ENCODE measurements at places on chromosomes 1 and 21.

- no peak for DNase-seq
Observed at GRCh38 chr1:113415310-113416070, 25.2 kb downstream of the MAGI3 start.

GRCh38 chr21:34617753-34618339, 2.9 kb upstream of the RCAN1 start:
- DNase-seq: no peak

- no peak for DNase-seq
Observed at GRCh38 chr21:28393279-28393678, 599.4 kb downstream of the LTN1 start.

DNA sequence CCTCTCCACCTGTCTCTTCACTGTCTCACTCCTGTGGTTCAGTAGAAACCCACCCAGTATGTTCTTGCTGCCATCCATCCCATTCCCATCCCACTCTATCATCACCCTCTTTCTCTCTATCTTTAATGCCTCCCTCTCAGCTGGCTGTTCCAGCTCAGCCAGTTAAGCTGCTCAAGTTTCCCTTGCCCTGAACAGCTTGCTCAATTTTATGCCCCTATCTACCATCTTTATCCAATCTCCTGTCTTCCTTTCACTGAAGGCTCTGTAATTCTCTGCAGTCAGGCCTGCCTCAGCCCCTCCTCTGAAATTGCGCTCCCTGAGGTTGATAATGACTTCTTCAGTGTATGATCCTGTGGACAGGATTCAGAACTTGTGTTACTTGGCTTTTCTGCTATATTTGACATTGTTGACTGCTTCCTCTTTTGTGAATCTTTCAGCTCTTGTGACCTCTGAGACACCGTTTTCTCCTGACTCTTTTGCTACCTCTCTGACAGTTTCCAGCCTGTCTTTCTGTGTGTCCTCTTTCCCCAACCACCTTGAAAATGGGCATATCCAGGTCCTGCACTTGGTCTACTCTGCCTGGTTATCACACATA, 13.9 kb upstream of the BCAR3 start:
- DNase-seq: no peak

GRCh38 chr21:43884012-43884860, 19.2 kb downstream of the AGPAT3 start:
- no peak for DNase-seq

- DNase-seq: no peak
Observed at GRCh38 chr1:25615172-25615541, 1.4 kb upstream of the MAN1C1 start.

- no peak for DNase-seq
Observed at GRCh38 chr1:51729824-51730301, 113.0 kb downstream of the OSBPL9 start.

- peak; percentile 36 for DNase-seq
Observed at GRCh38 chr21:33196941-33197374, 32.8 kb upstream of the IFNAR2 start.

GRCh38 chr1:14615549-14616218, 17.2 kb downstream of the KAZN start:
- DNase-seq: no peak

DNA sequence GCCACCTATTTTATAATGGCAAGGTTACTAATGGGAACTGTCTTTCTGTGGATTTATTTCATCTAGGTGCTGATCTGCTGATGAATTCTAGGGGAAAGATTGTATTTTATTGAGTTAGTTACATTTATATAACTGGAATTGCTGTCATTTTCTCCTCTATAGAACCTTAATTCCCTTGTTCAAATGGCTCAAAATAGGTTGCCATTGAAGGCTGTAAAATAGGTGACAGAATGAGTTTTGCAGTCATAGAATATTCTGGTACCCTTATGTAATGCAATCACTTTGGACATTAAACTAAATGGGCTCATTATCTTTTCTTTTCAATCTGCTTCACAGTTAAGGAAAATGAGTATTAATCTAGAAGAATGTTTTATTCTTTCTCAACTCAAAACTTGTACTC, 131.0 kb downstream of the CTH start:
- no peak for DNase-seq

GRCh38 chr1:99228153-99228552, 36.1 kb upstream of the PLPPR4 start:
- DNase-seq: no peak

DNA sequence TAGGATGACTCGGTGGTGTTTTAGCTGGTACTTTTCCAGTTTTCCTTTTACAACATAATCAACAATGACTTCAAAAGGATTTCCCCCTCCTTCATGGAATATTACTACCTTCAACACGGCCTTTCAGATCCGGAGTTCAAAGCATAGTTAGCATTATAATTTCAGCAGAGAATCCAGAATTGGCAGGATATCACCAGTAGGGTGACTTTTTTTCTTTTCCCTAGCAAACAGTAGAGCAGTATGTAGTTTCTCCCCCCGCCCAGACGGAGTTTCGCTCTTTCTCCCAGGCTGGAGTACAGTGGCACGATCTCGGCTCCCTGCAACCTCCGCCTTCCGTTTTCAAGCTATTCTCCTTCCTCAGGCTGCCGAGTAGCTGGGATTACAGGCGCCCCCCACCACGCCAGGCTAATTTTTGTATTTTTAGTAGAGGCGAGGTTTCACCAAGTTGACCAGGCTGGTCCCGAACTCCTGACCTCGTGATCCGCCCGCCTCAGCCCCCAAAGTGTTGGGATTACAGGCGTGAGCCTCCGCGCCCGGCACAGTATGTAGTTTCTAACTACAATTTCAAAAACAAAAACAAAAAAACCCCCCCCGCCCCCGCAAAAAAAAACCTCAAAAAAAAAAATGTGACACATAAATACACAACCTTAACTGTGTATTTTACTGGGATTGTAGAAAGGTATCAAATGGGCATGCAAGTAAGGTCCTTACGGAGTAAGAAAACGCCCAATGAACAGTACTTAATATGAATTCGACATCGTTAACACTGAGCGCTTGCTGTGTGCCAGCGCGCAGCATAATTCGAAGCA, 1.5 kb upstream of the COX20 start:
- no peak for DNase-seq

GRCh38 chr1:200415789-200416593, 6.2 kb upstream of the ZNF281 start:
- DNase-seq: no peak

DNA sequence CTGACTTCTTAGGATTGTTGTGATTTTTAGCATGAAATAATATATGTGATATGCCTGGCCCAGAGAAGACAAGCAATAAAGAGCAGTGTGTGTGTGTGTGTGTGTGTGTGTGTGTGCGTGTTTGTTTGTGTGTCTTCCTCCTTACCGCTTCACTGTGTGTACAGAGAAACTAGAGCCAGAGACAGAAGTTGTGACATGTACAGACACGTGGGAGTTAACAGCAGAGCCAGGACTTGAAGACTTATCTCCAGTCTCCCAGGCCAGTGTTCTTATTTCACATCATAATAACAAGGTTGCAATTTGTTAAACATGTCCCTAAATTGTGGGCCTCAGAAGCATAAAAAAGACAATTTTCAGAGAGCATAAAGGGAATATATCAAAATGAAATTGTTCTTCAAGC, 192.0 kb upstream of the JUN start:
- DNase-seq: no peak

GRCh38 chr1:230424391-230425251, 1.5 kb downstream of the PGBD5 start:
- no peak for DNase-seq

DNA sequence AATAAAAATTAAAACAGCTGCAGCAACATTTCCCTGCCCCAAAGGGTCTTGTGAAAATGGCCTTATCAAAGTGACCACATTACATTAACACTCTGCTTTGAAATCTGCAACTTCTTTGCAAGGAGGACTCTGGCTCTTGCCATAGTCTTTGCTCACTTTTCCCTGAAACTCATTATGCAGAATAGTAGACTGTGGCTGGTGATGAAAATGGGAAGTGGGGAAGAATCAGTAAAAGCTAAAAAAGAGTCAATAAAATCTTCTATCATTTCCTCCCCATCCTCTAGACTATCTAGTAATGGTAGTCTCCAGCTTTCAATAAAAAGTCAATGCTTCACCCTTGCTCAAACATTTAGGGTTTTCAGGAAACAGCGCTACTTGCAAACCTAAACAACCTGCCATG, 18.6 kb upstream of the NUP133 start:
- DNase-seq: no peak

DNA sequence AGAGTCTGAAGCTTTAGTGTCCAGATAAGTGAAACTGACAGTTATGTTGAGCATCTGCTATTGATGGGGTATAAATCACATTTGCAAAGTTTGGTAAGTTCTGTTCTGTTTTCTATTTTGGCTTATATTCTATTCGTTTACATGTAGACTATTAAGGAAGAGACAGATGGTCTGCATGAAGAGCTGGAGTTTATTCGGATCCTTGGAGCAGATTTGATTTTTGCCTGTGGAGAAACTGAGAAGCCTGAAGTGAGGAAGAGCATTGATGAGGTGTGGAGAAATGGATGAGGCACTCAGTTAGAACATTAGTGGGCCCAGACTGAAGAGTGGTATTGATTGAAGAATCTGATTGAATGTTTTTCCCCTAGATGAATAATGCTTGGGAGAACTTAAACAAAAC, 50.6 kb upstream of the BMP8A start:
- DNase-seq: no peak

GRCh38 chr1:45929257-45929687, 125.9 kb downstream of the MAST2 start:
- DNase-seq: no peak

DNA sequence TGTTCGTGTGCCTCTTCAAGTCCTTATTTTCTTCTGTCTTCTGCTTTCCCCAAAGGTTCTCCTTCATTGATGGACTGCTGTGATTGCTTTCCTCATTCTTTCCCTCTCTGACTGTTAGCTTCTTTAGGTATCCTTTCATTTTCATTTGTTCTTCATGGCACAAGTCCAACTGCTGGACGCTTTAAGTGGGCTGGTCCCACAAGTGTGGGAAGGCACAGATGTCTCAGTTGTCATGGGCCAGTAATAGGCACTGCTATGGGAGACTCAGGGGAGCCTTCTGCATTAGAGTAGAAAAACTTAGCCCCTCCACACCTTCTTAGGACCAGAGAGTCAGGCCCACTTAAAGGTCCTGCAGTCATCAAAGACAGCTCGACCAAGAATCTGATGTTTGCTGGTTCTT, 122.3 kb upstream of the C1orf105 start:
- DNase-seq: no peak

DNA sequence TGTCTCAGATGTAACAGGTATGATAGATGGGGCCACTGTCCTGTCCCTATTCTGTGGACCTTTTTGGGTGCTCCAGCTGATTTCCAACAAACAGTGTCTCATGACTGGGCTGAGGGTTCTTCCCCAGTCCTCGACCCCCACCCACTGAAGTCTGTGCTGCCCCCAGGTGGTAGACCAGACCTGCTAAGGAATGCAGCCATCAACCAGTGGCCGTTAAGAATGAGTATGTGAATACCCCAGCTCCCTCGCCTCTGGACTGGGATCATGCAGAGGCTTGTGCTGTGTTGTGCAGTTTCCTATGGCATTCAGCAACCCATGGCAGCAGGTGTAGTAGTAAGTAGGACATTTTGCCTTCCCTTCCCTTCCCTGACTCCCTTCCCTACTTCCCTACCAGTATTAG, 183.1 kb upstream of the KAZN start:
- no peak for DNase-seq

DNA sequence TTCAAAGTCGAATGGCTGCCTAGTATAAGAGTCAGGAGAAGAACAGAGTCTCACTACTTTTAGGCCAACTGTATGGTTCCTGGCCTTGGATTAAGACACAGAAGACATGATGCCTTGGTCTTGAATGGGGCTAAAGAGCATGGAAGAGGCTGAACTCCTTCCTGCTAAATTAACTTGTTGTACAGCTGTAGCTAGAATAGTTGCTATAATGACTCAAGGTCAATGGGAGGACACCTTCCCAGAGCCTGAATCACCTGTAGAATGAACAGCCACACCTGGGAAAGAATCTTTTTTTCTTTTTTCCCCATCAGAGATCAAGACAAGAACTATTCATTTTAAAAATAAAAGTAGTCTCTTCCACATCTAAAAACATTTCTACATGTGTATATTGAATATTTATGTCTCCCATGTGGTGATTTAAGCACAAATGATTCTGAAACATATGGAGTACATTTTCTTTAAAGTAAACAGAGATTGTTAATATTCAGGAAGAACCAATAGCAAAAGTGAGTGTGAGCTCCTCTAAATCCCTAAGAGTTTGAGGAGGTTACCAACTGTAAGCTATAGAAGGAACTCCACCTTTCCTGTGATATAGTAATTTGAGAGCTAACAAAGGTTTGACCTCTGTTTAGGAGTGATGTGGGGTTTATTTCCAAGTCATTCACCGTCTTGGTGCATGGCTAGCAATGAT, 191.3 kb downstream of the TGFB2 start:
- no peak for DNase-seq

GRCh38 chr1:153536012-153536670, 350 bp upstream of the S100A6 start:
- DNase-seq: peak; percentile 66

DNA sequence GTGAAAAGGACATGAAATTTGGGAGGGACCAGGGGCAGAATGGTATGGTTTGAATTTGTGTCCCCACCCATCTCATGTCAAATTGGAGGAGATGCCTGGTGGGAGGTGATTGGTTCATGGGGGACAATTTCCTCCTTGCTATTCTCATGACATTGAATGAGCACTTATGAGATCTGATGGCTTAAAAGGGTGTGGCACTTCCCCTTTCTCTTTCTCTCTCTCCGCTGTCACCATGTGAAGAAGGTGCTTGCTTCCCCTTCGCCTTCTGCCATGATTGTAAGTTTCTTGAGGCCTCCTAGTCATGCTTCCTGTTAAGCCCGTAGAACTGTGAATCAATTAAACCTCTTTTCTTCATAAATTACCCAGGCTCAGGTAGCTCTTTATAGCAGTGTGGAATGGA, 7.6 kb upstream of the GBP4 start:
- no peak for DNase-seq

- peak; percentile 35 for DNase-seq
Observed at GRCh38 chr21:36297938-36298572, 21.9 kb upstream of the MORC3 start.

GRCh38 chr21:25708467-25709065, 26.1 kb downstream of the ATP5PF start:
- peak; percentile 14 for DNase-seq

- no peak for DNase-seq
Observed at GRCh38 chr1:177165069-177165439, 542 bp upstream of the ASTN1 start.

- no peak for DNase-seq
Observed at GRCh38 chr1:173749137-173749536, 34.4 kb downstream of the KLHL20 start.
